Epithelial cell of proximal tubule (primary cell): ENCODE measurements at places on chromosomes 11 and 22.

GRCh38 chr11:35567737-35568465, 42.5 kb upstream of the PAMR1 start:
- no peak for DNase-seq

DNA sequence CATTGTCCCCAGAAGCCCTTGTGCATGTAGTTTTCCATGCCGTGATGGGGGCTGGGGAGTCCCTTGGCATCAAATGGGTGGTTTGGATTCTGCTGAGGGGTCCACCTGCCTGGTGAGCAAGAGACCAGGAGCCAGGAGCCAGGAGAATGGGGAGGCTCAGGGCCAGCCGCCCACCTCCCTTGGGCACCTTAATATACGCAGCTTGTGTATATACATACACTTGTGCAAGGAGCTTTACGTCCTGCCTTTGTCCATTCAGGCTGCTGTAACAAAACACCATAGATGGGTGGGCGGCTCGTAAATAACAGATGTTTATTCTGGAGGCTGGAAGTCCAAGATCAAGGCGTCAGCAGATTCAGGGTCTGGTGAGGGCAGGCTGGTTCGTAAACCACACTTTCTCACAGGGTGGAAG, 62.5 kb downstream of the SMIM38 start:
- no peak for DNase-seq

DNA sequence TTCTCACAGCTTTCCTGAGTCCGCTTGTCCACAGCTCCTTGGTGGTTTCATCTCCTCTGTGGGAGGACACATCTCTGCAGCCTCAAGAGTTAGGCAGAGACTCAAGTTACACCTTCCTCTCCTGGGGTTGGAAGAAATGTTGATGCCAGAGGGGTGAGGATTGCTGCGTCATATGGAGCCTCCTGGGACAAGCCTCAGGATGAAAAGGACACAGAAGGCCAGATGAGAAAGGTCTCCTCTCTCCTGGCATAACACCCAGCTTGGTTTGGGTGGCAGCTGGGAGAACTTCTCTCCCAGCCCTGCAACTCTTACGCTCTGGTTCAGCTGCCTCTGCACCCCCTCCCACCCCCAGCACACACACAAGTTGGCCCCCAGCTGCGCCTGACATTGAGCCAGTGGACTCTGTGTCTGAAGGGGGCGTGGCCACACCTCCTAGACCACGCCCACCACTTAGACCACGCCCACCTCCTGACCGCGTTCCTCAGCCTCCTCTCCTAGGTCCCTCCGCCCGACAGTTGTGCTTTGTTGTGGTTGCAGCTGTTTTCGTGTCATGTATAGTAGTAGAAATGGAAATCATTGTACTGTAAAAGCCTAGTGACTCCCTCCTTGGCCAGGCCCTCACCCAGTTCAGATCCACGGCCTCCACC, 11.7 kb downstream of the RASD2 start:
- no peak for DNase-seq

DNA sequence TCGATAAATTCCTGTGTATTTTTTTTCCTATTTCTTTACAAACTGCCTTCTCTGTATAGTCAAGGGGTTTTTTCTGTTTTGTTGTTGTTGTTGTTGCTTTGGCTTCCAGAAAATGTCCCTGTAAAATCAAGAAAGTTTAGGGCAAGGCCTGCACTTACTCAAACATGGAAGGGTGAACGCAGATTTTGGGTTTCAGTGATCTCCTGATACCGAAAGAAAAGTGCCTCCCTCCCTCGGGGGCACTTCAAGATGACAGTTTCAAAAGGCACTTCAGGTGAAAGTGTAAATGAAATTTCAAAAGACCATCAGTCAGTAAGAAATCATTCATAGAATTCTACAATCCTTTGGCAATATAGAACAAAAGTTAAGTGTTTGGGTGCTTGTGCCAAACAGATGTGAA, 43.4 kb upstream of the TMPRSS4 start:
- DNase-seq, result no peak

DNA sequence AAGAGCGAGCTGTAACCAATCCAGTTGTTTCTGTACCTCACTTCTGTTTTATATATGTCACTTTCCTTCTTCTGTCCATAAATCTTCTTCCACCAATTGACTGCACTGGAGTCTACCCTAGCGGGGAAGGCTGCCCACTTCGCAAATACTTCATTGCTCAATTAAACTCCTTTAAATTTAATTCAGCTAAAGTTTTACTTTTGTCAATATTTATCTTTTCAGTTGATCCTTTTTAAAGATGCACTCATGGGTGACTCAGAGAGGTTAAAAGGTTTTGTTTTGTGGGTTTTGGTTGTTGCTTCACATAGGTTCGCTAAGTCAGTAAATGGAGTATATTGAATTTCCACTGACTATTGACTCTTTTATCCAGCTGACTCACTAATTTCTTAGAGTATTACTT, 597.2 kb downstream of the DLG2 start:
- no peak for DNase-seq
